Kidney tubule cell (primary cell): ENCODE measurements at places on chromosomes 4 and X.

DNA sequence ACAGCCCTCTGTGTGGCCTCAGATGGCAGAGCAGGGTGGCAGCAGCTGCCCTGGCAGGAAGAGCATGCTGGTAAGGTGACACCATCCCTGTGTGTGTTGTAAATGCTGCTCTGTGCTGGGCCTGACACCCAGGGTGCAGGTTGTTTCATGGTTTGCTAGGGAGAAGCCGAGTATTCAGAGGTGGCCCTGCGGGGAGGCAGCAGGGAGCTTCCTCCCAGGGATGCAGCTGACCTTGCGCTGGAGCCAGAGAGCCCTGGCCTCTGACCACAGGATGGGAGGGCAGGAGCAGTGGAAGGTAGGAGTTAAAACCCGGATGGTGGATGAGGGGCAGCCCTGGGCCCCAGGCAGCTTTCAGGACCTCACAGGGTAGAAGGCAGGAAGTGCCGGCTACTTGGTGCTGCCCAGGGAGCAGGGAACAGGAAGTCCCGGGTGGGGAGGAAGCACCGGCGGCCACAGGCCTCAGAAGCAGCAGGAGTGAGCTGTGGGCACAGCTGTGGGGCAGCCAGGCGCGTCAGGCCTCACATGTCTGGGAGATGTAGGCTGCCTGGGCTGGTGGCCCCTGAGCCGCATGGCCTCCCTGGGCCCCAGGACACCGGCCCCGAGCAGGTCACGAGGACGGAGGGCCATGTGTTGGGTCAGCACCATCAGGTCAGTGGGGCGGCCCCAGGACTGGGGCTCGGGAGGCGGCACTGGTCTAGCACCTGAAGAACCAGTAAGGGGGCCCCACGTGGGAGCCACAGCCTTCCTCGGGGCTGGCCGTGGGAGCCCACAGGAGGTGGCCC is 19.1 kb downstream of the SH3BP2 start:
- peak; percentile 93 for DNase-seq

DNA sequence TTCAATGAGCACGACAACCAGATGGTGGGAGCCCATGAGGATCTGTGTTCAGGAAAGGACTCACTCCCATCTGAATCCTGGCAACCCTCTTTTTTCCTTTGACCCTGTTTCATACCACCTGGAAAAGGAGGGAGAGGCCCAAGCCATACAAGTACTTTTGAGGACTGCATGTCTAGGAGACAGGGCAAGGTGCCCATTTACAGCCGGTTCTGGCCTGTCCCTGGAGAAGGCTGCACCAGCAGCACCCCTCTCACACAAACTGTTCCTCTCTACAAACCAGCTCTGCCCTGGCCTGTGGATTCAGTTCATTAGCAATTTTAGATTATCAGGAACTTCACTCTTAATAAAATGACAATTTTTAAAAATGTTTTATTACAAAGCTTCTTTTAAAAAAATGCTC is 57.5 kb downstream of the HADH start:
- DNase-seq = no peak

DNA sequence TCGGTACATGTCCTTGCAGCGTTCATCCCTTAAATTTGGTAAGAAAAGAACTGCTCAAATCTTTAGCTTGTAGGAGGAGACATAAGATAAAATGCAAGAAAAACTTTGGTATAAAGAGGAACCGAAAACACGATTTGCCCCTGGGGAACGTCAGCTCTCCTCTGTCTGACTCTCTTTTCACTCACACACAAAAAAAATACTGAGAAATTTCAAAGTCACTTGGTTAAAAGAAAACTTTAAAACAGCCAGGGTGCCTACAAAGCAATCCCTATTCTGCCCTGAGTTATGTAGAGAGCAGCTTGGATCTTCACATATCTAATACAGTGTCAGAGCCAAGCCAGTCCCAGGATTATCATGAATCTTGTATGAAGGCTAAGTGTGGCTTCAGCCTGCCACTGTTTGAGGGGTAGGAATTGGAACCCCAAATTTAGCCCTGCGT is 248.5 kb upstream of the CXXC4 start:
- no peak for DNase-seq

DNA sequence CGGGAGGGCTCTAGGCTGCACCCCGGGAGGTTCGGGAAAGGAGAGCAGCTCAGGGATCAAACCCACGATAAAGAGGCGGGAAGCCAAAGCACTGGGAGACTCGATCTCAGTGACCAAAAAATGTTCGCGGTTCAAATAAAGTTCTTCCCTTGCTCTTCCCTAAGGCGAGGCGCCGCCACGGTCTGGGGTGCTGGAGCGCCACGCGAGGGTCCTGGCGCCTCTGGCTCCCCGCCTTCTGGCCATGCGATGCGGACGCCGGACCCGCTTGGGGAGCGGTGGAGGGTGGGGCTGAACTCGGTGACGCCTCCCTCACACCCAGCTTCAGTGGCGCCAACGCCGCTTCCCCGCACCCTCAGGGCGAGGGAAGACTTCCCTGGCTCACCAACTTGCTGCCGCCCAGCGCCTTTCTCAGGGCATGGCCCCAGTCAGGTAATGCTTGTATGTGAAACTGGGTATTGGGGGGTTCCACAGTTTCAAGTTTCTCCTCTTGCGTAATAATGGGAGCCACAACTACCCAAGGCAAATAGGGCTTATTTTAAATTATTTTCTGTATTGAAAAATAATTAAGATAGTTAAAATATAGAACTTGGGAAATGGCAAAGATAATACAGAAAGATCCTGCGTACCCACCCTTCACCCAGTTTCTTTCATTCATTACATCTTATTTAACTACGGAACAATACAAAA is at the start of gene QRFPR:
TSS of gene QRFPR (minus strand) at position 243 of the 687 bp plus-strand sequence. CDS start 371 bp downstream, outside the sequence.
- DNase-seq = peak; percentile 37

DNA sequence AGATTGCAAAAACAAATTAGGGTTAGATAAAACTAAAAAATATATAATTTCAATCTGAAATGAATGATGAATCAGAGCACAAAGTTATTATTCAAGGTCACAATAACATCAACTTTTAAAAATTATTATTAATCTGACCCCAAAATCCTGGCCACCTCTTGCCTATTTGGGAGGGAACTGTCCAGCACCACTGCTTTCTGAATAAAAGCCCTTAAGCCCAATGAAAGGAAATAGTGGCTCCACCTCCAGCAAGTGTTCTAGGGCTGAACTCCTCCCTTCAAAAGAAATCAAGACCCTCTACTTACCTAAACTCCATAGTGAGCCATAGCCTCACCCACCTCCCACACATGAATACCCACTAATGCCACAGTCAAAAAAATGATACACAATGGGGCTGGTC is 208.2 kb downstream of the PARM1 start:
- DNase-seq = no peak

GRCh38 chrX:40778861-40779575 is 43.7 kb upstream of the MED14 start:
- peak; percentile 82 for DNase-seq

DNA sequence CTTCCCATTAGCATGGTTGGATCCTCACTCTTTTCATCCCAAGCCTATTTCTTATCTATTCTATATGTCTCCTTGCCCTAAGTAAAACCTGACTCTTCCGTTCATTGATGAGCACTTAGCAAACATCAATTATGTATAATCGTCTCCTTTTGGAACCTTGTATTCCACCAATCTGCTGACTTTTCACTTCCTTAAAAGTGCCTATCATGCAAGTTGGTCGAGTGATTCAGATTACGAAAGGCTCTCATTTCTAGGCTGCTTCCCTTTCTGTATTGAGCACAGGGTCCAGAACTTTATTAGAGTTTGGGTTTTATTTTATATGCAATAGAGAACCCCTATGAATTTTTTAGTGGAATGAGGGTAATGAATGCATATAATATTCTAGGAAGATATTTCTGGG is 27.1 kb upstream of the ALB start:
- no peak for DNase-seq

DNA sequence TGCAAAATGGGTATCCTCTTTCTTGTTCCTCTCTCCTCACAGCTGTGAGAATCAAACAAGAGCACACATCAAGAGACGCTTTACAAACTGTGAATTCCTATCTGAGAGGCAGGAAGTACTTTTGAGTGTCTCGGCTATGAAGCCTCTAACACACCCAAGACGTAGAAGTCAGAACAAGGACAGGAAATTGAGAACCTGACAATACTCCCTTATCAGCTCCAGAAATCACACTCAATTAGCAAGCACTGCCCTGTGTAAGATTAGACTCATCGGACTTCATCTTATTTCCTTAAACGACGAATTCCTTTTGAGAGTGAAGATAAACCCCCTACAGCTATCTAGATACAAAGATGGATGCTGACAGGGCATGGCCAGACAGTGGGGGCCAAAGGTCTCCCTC is 50.7 kb upstream of the CRMP1 start:
- DNase-seq = no peak

DNA sequence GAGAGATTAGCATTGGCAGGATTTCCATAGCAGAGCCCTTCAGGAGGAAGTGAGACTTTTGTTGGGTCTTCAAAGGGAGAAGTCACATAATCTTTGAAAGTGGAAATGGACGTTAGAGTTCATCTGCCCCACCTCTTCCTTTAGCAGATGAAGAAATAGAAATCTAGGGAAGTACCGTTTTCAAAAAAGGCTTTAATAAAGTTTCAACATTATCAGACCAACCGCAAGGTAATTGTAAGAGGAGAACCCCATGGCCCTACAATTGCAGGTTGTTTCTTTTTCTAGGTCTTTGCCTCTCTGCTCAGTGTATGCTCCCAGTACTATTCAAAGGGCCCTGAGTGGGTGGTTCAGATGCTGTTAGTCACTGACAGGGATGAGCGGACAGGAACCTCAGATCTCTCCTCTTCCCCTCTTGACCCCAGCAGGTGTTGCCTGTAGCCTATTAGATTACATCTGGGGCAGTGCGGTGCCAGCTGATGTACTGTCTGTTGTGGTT is 48.6 kb upstream of the AP1S2 start:
- peak; percentile 41 for DNase-seq

GRCh38 chrX:3820167-3820566 is 106.7 kb upstream of the PRKX start:
- peak; percentile 73 for DNase-seq

GRCh38 chrX:111609206-111609605 is 71.8 kb upstream of the ALG13 start:
- no peak for DNase-seq

DNA sequence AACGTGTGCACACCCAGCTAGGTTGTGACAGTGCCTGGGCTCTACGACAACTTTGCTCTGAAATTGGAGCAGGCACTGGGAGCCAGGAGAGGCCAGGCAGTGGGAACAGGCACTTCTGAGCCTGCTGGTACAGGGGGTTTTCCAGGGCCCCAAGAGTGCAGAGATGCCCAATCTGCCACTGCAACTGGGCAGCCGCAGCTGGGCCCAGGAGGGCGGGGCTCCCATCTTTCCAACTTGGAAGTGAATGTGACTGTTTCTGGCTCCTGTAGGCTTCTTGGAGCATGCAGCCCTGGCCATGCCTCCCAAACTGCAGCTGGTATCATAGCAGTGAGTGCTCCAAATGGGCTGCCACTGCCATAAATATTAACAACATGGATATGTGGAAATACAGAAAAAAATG is 465.1 kb upstream of the PABPC4L start:
- DNase-seq = no peak

DNA sequence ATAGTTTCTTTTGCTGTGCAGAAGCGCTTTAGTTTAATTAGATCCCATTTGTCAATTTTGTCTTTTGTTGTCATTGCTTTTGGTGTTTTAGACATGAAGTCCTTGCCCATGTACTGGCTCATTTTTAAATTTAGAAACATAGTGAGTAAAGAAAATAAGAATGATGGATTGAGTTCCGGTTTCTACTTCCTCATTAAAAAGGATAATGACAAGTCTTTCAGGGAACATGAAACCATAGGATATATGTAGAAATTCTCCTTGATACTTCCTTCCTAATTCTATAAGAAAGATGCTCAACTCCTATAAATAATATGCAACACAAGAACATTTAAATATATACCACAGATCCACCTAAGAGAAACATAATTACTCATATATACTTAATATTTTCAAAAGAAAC is 240.9 kb downstream of the BANK1 start:
- DNase-seq = no peak

- no peak for DNase-seq
Observed at GRCh38 chr4:41269682-41270081, 13.0 kb downstream of the UCHL1 start.

GRCh38 chrX:14076639-14077038 is 46.9 kb upstream of the GEMIN8 start:
- DNase-seq = no peak

GRCh38 chr4:752196-752861 is 46.7 kb downstream of the PCGF3 start:
- no peak for DNase-seq

DNA sequence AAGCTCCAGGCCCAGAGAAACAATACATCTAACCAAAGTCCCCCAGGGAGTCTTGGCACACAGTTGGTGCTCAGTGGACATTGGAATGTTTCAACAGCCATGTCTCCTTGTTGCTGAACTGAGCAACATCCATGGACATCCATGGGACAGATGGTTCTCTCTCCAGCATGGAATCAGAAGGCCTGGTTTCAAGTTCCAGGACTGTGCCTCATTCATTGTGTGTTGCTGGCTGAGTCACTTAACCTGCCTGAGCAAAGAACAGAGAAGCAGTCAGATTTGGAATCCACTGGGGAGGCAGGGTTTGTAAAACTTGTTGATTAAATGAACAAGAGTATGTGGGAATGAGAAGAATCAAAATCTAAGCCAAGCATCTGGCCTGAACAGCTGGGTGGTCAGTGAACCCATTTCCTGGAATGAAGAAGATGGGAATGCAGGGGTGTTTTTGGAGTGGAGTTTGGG is 147.9 kb downstream of the CHIC2 start:
- peak; percentile 38 for DNase-seq

DNA sequence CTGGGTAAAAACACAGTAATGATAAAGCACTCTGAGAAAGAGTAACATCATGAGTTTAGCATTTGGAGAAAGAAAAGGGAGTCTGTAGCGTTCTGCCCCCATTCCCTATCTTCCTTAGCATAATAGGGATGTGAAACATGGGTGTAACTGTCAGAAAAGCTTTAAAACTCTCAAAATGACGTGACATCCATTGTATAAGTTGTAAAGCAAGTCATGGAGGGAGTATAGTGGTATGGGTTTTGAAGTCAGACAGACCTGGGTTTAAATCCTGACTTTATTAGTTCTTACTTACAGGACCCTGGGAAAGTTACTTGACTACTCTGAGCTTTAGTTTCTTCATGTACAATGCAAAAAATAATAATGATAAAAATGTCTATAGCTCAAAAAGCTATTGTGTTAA is 17.1 kb downstream of the FBXO8 start:
- DNase-seq = no peak

DNA sequence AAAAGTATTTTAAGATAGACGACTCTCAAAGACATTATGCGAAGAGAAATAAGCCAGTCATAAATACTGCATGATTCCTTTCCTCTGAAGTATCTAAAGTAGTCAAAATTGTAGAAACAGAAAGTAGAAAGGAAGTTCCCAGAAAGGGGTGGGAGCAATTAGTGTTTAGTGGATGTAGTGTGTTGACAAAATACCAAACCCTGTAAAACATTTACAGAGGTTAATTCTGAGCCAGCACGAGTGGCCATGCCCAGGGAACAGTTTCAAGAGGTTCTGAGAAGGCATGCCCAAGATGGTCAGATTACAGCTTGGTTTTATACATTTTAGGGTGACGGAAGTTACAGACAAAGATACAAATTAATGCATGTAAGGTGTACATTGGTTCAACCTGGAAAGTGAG is 34.4 kb upstream of the SLC25A4 start:
- peak; percentile 54 for DNase-seq
